NCI-H446 (cell line): ENCODE measurements at places on chromosomes 12 and 14.

GRCh38 chr12:109731806-109732205 lies 18.2 kb downstream of the FAM222A start:
- DNase-seq, result no peak

DNA sequence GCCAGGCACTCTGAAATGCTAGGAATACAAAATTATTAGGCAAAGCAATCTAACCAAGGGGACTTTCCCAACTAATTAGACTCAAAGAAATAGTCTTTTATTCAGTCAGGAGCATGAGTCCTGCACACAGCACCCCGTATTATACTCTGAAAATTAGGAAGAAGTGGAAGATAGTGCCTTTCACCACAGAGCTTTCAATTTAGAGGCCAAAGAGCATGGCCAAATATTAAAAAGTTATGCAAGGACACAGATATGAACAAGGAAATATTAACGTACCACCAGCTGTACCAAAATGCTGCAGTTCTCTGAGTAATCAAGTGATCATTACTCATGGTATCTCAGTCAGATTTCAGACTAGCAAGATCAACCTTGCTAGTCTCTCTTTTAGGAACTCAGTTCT lies 22.6 kb upstream of the MDM2 start:
- DNase-seq, result no peak

GRCh38 chr12:553216-554000 lies 93.7 kb downstream of the B4GALNT3 start:
- DNase-seq, result no peak

GRCh38 chr12:128817111-128818015 lies 6.4 kb downstream of the SLC15A4 start:
- no peak for DNase-seq

- DNase-seq, result no peak
These were observed 2.4 kb upstream of the CFAP54 start for GRCh38 chr12:96486751-96487613.

DNA sequence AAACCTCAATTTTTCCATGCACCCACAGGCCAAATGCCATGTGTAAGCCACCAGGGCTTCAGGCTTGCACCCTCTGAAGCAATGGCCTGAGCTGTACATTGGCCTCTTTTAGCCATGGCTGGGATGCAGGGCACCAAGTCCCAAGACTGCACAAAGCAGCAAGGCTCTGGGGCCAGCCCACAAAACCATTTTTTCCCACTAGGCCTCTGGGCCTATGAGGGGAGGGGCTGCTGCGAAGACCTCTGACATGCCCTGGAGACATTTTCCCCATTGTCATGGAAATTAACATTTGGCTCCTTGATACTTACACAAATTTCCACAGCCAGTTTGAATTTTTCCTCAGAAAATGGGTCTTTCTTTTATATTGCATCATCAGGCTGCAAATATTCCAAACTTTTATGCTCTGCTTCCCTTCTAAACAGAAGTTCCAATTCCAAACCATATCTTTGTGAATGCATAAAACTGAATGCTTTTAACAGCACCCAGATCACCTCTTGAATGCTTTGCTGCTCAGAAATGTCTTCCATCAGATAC lies 14.3 kb upstream of the OSBPL8 start:
- DNase-seq, result no peak

DNA sequence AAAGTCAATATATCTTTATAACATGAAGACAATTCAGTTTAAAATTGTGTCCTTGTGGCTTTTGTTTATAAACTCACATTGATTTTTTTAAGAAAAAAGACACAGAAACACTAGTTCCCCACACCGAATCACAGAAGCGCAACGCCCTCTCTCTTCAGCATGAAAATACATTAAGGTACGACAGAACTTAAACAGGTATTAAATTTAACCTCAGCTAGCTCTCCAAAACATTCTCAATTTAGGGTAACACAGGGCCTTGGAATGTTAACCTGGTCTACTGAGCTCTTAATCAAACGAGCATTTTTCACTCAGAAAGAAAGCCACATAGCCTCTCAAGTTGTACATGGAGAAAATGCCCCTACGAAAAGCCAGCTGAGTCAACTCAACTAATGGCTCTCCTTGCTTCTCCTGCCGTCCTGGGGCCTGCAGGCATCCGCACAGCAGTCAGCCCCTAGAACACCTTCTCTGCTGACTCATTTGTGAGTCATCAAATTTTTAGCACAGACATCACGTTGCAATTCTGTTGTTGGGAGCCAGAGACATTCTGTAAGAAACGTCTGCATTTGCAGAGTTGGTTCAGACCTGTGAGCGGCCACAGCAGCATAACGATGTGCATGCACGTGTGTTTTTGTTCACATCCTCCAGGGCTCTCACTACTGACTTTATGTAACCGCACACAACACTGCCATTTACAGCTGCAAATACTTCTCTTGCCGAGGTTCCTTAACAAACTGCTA lies 141.6 kb downstream of the ITPR2 start:
- DNase-seq, result no peak

DNA sequence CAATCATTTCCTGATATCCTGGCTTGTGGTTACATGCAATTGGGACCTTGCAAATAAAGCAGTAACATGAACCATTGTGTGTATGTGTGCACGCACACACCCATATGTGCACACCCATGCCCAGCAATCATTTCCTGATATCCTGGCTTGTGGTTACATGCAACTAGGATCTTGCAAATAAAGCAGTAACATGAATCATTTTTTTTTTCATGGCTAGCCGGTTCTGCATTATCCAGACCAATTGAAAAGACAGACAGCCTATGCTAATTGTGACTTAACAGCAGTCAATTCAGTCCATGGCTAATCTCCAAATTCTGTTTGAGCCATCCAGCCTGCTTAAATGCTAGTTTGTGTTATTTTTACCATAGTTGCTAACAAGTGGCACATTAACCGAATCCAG lies 134.3 kb downstream of the TTC7B start:
- DNase-seq, result no peak

DNA sequence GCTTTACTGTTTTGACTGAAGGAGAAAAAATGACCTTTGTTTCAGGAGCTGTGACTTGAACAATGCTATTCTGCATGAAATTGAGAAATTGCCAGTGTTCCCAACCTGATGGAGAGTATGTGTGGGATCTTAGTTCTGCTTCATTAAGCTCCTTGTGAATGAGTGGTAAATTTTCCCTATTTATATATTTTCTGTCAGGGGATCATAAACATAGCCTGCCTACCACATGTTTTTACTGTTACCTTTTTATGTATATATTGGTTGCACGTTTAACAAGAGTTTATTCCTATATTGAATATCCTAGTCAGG lies 271.7 kb downstream of the PDZRN4 start:
- DNase-seq, result no peak
